ENCODE measurements at places on chromosomes 16 and 17.

DNA sequence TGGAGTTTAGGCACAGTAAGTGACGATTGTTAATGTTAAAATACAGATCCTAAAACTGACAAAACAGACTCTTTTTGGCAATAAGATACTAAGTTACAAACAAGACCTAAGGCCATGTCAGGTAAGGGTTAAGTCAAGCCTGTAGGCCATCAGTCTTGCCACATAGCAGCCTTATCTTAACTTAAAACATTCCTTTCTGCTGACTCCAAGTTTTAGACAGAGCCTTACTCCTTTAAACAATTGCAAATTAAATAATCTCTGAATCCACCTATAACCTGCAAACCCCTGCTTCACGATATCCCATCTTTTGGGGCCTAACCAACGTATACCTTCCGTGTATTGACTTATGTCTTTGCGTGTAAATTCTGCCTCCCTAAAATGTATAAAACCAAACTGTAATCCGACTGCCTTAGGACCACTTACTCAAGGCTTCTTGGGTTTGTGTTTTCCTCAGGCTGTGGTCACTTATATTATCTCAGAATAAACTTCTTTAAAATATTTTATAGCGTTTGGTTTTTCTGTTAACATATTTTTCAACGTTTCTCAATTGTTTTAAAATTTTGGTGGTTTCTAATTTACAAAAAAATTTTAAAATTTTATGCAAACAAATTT lies 64.4 kb downstream of the EFCAB5 start:
- peak; percentile 44 for DNase-seq

GRCh38 chr17:39702901-39703893 lies 3.3 kb downstream of the ERBB2 start:
- DNase-seq = peak; percentile 32

DNA sequence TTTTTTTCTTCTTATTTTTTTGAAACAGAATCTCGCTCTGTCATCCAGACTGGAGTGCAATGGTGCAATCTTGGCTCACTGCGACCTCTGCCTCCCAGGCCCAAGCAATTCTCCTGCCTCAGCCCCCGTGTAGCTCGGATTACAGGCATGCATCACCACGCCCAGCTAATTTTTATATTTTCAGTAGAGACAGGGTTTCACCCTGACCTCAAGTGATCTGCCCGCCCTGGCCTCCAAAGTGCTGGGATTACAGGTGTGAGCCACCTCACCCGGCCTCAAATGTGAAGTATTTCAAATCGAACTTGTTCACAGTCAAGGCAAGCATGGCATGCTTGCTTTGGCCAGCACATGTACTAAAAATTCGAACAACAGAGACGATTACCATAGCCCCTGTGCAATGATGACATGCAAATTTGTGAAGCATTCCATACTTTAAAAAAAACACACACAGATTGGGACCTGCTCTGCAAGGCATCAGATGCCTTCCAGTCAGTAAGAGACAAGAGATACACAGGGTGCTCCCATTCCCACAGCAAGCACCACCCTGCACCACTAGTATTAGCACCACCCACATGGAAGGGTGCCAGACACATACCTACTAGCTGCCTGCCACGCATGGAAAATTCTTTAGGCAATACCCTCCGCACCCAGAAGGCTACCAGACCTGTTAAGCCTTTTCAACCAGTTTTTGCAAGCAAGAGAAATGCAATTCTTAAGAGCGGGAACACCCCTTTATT lies 47.2 kb downstream of the ANKRD11 start:
- peak; percentile 78 for DNase-seq

DNA sequence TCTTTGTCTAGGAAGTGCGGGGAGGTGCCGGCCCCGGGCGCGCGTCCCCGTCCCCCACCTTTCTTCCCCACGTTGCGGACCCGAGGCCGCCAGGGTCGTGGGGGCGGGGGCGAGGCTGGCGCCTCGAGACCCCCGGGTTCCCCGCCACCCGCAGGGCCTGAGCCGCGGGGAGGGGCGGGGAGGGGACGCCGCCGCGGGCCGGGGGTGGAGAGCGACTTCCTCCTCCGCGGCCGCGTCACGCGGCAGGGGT lies 1.8 kb upstream of the ACTG1 start:
- DNase-seq = no peak

- DNase-seq = peak; percentile 51
Measured at GRCh38 chr17:45408611-45409421, 23.9 kb downstream of the ARHGAP27 start.

DNA sequence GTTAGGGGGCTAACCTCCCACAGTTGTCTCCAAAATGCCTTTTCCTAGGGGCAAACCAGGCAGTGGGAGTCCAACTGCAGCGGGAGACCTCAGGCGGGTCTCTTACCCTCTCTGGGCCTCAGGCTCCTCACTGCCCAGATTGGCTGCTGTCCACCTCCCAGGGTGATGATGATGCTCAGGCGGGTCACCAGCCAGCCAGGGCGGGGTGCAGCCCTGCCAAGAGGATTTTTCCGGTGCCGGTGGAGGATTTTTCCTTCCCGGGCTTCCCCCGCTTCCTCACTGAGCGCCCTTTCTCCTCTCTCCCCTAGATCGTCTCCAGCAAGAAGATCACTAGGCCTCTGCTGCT lies 22.8 kb downstream of the CPNE2 start:
- peak; percentile 50 for DNase-seq

- no peak for DNase-seq
Measured at GRCh38 chr17:77205396-77206125, 64.8 kb downstream of the SEC14L1 start.

DNA sequence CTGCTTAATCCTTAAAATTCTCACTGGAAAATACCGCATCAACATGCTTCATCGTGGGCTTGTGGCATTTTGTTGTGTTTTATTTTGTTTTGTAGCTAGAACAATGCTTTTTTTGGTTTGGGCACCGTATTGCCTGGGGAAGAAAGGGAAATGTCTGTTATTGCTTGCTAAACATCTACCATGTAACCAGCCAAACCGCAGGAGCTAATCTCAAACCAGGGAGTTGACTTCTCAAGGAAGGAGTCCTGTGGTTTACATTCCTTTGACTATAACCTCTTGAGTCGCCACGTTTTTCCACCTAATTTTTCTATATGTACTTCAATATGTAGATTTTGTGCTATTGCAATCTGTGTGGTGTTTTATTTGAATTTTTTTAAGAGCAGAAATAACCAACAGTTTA lies 593.5 kb upstream of the SOX9 start:
- peak; percentile 42 for DNase-seq

DNA sequence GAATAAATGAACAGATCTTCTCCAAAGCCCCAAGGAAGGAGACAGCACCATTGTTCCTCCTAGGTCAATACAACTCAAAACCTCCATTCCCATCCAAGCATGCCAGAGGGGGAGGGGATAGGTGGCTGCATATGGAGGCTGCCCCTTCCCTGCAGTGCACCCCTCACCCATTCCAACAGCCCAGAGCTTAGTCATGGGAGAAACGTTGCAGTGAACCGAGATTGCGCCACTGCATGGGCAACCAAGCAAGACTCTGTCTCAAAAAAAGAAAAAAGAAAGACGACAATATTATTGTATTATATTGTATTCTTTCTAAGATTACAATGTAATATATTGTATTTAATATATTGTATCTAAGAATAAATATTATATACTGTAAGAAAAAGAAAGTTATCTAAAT lies 36.4 kb upstream of the CD300E start:
- no peak for DNase-seq

GRCh38 chr17:49035470-49036269 lies 38.5 kb downstream of the IGF2BP1 start:
- peak; percentile 59 for DNase-seq

DNA sequence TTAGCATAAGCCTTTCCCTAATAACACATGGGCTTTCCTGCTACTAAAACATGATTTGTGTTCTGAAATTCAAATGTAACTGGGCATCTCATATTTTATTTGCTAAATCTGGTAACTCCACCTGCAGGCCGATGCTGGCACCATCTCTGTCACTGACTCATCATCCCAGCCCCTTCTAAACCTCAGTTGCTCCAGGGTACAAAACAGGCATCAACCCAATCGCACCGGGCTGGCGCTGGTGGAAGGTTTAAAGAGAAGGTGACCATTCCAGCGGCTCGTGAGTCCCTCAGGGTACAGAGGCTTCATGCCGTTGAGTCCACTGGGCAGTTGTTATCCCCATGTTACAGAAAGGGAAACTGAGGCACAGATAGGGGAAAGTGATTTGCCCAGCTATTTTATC lies 27.1 kb downstream of the PPL start:
- DNase-seq = no peak

- no peak for DNase-seq
Measured at GRCh38 chr17:63446753-63447470, 806 bp upstream of the CYB561 start.

DNA sequence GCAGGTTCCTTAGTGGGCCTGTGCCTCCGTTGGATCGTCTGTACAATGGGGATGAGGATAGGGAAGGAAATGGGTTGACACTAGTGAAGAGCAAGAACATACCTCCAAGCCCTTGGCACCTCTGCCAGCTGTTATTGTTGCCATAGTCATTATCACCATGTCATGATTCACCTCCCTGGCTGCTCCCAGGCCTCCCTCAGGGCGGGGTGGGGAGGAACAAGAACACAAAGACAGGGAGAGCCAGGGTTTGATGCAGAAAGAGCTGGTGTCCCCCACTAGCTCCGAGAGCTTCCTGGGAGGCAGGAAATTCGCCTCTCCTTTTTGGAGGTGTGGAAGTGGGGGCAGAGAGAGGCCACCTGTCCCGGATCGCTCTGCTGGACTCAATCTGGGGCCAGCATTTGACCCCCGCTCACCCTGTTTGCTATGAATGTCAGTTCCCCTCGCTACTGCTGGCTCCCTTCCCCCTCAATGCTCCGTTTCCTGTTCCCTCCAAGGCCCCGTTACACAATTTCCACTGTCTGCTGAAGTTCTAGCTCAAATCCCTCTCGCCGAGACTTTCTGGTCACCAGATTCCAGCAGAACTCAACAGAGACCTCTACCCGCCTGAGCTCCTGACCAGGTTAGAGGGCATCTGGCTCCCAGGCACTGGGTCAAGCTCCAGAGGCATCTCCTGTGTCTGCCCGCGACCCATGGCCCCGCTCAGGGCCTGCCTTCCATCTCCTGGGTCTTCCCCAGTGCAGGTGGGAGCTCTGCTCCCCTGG lies 9.1 kb downstream of the TIMP2 start:
- DNase-seq = peak; percentile 59

GRCh38 chr17:74332017-74332650 lies 6.1 kb downstream of the KIF19 start:
- DNase-seq = no peak

DNA sequence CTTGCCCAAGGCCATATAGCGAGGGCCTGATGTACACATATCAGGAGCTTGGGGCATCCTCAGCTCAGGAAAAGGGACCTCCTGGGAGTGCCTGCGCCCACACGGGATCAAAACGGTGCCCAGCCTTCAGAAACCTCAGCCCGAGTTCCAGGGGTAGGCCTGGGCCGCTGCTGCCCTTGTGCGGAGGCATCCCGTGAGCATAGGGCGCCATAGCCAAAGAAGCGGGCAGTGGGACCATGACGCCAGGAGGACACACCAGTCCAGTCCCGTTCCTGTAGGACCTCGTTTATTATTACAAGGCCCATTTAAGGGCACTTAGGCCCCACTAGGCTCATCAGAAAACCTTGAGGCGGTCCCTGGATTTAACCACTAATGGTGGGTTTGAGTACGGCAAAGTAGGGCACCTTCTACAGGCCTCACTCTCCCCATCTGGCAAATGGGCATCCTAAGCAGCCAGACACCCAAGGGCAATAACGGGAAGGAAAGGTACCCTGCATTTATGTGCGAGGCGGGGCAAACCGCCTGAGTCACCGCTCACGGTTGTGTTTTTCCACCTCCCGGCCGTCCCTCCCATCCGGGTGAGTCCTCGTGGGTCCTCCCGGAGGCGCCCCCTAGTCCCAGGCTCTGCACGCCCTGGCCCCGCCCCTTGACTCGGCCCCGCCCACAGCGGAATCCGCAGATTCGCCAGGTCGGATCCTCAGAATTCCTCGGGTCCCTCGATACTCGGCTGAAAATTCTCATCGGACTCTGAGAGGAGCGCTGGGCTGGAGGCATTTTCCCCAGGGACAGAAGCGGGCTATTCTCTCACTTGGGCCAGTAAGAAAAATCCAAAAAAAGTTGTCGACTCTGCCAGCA lies 726 bp upstream of the SETD1A start:
- DNase-seq = peak; percentile 92

- DNase-seq = no peak
Measured at GRCh38 chr17:11250161-11250560, 9.1 kb downstream of the SHISA6 start.

- DNase-seq = no peak
Measured at GRCh38 chr16:88976366-88977017, 515 bp downstream of the CBFA2T3 start.

- peak; percentile 24 for DNase-seq
Measured at GRCh38 chr16:83539736-83540490, 267.9 kb upstream of the HSBP1 start.

GRCh38 chr17:50653738-50654137 lies 19.1 kb downstream of the ABCC3 start:
- DNase-seq = no peak

DNA sequence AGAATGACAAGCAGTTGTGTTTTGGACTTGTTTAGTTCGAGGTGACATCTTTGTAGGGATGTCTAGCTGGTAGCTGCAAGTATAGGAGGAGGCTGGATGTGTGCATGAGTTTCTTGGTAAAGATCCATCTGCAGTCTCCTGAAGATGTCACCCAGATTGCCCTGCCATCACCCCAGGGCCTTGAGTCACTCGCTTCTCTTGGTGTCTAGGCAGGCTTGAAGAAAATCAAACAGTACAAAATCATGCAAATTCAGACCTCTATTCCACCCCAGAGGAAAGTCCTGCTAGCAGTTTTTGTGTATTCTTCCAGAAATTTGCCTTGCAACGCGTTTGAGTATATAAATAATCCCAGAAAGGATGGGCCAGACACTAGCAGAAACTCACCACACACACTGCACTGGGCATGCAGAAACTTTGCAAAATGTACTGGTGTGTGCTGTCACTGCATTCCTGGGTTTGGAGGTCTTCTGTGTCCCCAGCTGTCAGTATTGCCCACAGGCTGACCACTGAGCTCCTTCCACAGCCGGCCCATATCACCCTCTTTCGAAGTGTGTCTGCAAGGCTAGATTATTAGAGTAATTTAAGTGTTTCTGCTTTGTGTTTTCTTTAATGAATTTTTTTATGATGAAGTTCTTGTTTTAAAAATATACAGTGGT lies 51.5 kb downstream of the TENT4B start:
- DNase-seq = no peak

DNA sequence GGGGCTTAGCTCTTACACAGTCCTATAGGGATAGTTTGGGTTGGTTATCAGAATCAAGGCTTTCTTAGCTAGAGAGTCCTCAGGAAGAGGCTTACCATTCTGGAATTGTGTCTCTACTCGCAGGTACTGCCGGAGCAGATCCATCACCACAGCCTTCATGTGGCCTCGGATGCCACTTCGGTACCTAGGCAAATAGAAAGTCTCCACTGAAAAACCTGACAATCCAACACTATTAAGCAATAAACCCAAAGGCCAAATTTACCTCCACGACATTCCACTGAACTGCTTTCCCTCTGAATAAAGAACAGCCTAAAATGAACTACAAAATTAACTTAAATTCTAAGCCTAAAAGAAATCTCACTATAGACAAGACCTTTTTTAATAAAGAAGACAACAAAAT lies 135.4 kb upstream of the C17orf78 start:
- no peak for DNase-seq

Measured in astrocyte of the hippocampus (primary cell).